Stimulated activated CD4-positive, alpha-beta T cell treated with anti-CD3 and anti-CD28 coated beads, Interleukin-4, amount 100 ng/mL, for 24 hours (primary cell): ENCODE measurements at places on chromosomes 4 and X.
A peak's percentile ranks its signal among the peaks of the same experiment; 100 is the strongest.

- DNase-seq = no peak
These were observed 26.1 kb downstream of the LAMTOR3 start for GRCh38 chr4:99868126-99868596.

GRCh38 chr4:81951891-81952455, 421.8 kb downstream of the HNRNPD start:
- DNase-seq = no peak

DNA sequence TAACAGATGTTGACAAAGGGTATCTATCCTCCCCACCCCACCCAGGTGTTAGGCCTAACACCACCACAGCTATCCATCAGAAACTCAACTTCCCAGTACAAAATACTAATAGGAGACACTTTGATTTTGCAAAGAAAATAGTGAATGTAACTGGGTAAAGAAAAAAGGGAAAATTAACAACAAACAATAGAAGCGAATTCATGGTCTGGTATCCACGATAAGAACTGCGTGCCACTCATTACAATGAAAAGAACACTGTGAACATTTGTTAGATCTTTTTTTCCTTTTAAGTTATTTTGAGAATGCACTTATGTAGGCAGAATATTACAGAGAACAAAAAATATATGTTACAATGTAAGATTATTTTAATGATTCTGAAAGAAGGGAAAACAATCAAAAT, 12.0 kb downstream of the TSPAN5 start:
- no peak for DNase-seq

GRCh38 chr4:20022471-20022870, 229.2 kb upstream of the SLIT2 start:
- DNase-seq = no peak

GRCh38 chr4:75867130-75867529, 35.1 kb downstream of the PPEF2 start:
- DNase-seq = no peak

DNA sequence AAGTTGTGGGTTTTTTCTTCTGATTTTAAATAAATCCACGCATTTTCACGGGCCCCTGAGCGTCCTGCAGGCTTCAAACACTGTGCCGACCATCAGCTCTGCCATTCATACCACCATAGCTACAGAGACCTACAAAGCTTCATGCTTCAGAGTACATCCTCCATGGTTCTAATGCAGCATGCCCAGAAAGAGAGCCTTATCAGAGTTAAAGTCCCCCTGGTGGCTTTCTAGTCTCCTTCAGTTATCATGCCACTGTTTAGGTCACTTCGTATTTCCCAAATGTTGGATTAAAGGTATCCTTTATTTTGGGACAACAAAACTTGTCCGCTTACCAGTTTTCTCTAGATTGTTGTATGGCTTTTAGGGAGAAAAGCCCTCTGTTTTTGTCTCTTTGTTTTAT, 66.7 kb upstream of the VCX2 start:
- DNase-seq = no peak

DNA sequence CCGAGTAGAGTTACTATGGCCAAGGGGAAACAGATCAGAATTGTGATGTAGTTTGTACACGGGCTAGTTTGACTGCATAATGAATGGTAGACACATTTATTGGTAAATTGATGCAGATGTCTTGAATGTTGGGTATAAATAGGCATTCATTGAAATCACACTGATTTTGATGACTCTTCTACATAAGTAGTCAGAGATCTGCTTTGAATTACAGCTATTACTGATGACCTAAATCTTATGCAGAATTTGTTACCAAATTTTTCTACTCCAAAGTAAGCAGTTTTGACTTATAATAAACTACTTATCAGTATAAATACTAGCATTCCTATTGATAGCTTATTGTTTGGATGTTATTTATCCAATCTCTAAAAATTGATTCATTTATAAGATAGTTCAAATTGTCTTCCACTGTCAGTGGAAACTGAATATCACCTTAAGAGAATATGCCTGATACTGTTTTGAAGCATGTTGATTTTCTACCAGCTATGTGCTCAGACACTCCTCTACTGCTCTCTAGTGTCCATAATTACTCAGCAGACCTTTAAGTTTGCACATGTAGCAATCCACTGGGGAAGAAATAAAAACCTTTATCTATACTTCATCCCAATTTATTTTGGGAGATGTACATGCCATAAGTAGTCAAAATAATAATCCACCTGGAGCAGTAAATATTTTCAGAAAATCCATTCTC, 120.3 kb downstream of the RASL11B start:
- DNase-seq = no peak

DNA sequence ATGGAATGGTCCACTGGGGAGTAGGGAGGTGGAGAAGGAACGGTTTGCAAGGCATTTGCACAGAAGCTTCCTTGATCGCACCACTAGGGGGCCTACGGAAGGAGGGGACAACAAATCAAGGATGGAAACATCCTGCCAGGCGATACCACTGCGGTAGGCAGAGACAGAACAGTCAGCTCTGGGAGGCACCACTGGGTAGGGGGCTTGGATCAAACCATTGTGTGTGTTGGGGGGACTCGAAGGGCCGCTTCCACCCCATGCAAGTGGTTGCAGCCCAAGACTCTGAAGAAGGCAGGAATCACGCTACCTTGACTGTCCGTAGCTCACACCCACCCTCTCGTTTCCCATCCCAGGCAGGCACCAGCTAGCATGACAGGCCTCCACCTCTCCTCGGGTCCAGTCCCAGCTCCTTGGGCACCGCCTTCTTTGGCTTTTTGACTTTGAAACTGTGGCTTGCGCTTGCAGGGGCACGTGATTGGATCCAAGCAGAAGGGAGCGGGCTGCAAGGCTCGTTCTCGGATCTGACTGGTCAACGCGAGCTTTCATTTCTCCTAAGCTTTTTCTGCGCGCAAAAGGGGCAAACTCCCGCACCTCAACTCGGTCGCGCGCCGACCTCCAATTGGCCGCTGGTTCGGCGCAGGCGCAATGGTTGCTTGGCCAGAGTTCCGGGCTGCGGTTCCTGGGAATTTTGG, 28.4 kb downstream of the GAGE1 start:
- peak; percentile 25 for DNase-seq

DNA sequence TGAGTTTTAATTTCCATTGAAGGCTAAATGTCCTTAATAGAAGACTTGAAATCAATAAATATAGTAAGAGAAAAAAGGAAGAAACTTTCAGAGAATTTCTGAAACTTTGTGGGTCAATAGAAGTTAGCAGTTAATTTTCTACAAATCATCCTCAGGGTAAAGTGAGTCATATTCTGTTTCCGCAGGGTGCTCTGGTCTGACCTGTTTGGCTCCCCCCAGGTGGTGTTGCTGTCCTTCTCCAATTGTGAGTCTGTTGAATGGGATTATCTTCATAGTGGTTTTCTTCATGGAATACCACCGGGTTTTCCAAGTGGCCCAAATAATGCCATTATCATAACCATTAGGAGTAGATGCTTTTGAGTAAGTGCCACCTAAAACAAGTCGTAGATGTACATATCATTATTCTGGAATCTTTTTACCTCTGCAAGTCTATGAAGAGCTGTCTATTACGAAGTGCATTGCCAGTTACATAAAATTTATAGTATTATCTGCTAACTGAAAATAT, 7.7 kb downstream of the FGG start:
- DNase-seq = no peak
